GM23248 (cell line): ENCODE measurements at places on chromosomes 6 and 20. TPM values are rescaled to one million over a fixed set of nuclear protein-coding genes. Genes with fewer than 3 reads are reported as not detected.

DNA sequence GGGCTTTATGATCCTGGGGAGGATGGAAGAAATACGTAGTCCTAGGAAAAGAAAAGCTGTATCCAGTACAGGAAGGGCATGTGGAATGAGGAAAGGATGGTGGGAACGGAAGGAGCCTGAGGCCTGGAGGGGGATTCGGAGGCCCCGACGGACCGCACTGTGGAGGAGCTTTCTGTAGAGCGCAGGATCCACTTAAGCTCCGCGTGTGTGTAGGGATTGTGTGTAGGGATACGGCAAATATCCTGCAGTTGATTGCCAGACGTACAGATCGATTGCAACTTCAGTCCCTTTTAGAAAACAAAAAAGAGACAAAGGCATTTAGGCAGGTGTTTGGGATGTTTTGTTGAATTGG lies 32.6 kb upstream of the JAG1 start:
- no peak for DNase-seq

DNA sequence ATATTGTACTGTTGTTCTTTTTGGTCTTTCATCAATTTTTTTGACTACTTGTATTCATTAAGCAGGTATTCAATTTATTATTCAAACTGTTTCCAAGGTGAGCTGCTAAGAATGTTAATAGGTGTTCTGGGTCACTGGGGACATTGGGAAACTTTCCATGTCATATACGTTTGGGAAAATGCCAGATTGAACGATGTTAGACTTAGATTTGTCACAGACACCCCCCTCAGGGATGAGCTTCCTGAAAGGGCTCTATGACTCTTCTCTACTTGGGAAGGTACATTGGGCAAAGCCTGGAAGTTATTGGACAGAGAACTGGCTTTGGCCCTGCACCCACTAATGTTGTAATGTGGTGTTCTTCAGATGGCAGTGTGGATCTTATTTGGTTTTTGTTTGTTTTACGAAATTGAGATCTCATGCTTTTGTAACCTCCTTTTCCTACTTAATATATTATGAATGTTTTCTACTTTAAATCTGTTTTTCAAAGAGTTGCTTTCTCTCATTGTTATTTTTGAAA lies 42.1 kb downstream of the PLCB4 start:
- DNase-seq: no peak

- peak; percentile 69 for DNase-seq
Measured at GRCh38 chr6:13554929-13555333, 19.5 kb upstream of the SIRT5 start.

GRCh38 chr20:33693289-33693688 lies 7.1 kb upstream of the E2F1 start:
- DNase-seq: no peak

- peak; percentile 66 for DNase-seq
Measured at GRCh38 chr6:135534773-135535380, 37.3 kb upstream of the AHI1 start.

- DNase-seq: no peak
Measured at GRCh38 chr20:9330151-9330550, 184.2 kb upstream of the LAMP5 start.

- no peak for DNase-seq
Measured at GRCh38 chr6:142822383-142822782, 122.6 kb downstream of the HIVEP2 start.

DNA sequence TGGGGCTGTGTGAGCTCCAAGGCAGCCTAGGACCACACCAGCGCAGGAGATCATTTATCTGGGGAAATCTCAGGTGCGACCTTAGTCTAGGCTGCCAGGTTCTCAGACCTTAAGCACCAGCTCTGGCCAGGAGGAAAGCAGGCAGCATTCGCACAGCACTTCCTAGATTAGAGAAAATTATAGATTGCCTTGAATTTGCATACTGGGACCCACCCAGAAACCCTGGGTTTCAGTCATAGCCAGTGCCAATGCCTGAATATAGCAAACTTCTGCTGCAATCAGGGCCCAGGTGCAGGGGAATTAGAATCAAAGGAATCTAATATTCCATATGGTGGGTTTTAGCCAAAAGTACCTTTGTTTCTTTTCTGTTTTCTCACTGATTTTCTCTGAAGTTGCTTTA lies 204.3 kb upstream of the CST7 start:
- no peak for DNase-seq

DNA sequence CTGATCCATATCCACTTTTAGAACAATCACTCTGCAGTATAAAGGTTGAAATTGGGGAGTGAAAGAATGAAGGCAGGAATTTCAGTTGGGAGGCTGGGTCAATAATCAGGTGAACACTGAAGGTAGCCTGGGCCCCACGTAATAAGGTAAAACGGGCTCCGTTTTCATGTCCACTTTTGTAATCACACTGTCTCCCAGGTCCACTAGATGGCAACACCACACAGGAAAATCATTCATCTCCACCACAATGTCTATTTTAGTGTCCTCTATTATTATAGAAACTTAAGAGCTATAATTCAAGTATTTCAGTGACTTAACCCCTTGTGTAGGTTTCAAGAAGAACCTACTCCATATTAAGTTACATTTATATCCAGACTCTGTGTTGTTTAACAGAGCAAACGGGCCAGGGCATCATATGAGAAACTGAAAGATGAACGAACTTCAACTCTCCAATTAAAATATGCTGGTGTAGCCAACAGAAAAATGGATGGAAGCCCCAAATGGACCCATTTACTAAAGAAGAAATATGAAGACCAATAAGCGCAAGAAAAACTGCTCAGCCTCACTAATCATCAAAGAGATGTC lies 45.9 kb upstream of the MC3R start:
- peak; percentile 55 for DNase-seq

DNA sequence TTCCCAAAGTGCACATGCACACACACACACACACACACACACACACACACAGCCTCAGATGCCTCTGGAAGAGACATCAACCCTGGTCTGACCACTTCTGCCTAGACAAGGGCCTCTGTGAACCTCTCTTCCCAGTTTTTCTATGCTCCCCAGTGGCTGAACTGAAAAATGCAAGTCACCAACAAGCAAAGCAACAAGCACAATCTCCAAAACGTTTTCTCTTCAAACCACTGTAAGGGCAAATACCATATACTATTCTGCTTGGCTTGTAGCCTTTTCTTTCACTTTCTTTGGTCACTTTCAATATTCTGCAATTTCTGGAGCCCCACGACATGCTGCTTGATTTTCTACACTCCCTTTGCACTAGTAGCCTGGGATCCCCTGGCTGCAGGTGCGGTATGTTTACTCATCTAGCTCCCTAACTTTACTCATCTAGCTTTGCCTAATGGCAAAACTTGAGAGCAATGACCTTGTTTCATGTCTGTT lies 121.4 kb upstream of the DST start:
- DNase-seq: peak; percentile 54

GRCh38 chr20:34246126-34246626 lies 5.0 kb downstream of the ASIP start:
- DNase-seq: no peak

DNA sequence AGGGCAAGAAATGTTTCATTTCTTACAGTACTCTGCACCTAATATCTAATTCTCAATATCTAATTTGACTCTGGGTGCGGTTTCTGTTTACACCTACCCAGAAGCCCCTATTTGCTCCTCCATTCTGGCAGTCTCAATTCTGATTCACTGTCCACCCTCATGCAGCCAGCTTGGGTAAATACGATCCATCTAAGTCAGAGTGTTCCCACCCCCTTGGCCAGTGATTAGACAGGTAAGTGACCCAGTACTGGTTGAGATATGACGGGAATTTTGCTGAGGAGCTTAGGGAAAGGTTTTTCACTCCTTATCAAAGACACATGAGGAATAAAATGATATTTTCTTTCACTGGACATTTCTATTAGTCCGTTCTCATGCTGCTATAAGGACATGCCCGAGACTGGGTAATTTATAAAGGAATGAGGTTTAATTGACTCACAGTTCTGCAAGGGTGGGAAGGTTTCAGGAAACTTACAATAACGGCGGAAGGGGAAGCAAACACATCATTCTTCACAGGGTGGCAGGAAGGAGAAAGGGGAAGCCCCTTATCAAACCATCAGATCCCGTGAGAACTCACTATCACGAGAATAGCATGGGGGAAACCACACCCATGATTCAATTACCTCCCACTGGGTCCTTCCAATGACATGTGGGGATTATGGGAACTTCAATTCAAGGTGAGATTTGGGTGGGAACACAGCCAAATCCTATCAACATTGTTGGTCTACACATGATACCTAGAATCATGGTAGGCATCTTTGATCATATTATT lies 29.4 kb downstream of the GLO1 start:
- no peak for DNase-seq

DNA sequence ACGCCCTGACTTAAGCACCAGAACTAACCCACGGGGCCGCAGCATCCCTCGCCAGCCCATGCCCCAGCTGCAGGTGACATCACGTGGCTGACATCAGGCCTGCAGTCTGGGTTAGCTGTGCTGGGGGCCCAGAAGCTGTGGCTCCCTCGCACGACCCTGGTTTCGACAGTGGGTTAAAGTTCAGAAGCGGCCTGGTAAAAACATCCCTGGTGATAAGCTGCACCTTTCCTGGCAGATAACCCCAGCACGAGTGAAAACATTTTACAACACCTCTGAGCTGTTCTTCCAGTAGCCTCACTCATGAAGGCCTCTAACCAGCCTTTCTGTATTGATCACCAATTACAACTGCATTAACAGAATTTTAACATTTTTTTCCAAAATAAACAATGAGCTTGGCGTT lies 136.4 kb upstream of the RREB1 start:
- DNase-seq: no peak

GRCh38 chr20:32482143-32482441 lies 103.0 kb downstream of the NOL4L start:
- DNase-seq: no peak

GRCh38 chr6:33802186-33802958 lies 1.4 kb downstream of the MLN start:
- DNase-seq: no peak

GRCh38 chr20:23144856-23145255 lies 58.7 kb upstream of the CD93 start:
- no peak for DNase-seq

DNA sequence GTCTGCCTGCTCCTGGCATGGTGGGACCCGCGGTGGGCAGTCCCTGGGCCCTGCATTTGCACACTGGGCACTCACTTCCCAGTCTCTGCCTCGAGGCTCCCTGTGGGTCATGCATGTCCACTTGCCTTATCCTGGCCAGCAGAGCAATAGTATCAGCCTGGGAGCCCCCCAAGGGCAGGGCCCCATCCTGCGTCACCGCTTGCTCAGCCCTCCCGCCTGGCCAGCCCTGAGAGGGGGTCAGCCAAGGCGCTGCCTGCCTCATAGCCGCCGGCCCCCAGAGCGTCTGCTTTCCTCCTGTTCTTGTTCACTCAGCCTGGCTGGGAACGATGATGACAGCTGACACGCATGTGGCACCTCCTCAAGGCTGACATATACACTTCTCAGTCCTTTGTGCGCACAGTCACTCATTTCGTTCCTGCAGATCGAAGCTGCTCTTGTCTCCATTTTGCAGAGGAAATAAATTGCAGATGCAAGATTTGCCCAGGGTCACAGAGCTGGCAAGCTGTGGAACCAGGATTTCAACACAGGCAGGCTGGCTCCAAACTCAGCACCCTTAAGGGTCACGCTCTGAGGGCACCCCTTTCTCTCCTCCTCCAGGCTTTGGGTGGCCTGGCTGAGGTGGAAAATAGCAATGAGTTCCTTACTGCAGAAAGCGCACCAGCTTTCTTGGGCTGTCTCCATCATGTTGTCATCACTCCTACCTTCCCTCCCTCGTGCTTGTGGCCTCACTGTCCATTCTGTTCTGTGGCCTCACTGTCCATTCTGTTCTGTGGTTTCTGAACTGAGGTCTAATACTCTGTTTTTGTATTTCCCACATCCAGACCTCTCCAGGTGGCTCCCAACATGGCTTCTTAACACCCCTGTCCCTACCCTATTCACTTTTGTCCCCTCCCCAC lies 17.2 kb downstream of the KCNK17 start:
- DNase-seq: peak; percentile 85

GRCh38 chr6:39684790-39685488 lies 40.3 kb downstream of the KIF6 start:
- DNase-seq: peak; percentile 70

DNA sequence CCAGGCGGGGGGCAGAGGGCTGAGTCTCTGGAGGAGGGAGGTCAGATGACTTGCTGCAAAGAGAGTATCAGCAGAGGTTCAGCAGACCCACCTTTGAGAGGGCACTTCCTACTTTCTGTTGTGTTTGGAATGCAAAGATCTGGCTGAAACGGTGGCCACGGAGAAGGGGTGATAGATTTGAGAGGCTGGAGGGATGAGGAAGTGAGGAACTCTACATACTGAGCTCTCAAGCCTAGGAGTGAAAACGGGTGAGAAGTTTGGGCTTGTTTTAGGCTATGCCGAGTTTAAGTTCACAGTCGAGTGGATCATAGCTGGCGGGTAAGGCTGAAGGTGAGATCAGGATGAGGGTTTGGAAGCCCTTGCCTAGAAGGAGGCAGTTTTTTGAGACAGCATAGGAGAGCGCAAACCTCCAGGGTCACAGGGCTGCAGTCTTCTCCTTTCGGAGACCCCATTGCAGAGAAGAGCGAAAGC lies 477 bp upstream of the ITPA start:
- DNase-seq: peak; percentile 55

- DNase-seq: no peak
Measured at GRCh38 chr20:2794866-2795447, 5.5 kb downstream of the CPXM1 start.

GRCh38 chr6:127893541-127893940 lies 7.3 kb downstream of the THEMIS start:
- no peak for DNase-seq

Gene FILIP1
- under 0.01 and 0.13 TPM in 2 replicates for total RNA-seq

Gene MRPL2
- 18.5 and 19.7 TPM in 2 replicates for total RNA-seq

Gene PPP1R14C
- 6.3 and 8.2 TPM in 2 replicates for total RNA-seq

Gene MATN4
- not detected in 2 replicates for total RNA-seq

Gene SPATA25
- not detected in 2 replicates for total RNA-seq

Gene SRMS
- not detected in 2 replicates for total RNA-seq

Gene XKR7
- not detected in 2 replicates for total RNA-seq
